ENCODE measurements at places on chromosomes 11 and 22.
A peak's percentile ranks its signal among the peaks of the same experiment; 100 is the strongest.

- DNase-seq = peak; percentile 22
These were observed 10.8 kb downstream of the ALDH3B2 start for GRCh38 chr11:67663532-67664212.

GRCh38 chr11:112734207-112734606 is 227.0 kb upstream of the NCAM1 start:
- no peak for DNase-seq

DNA sequence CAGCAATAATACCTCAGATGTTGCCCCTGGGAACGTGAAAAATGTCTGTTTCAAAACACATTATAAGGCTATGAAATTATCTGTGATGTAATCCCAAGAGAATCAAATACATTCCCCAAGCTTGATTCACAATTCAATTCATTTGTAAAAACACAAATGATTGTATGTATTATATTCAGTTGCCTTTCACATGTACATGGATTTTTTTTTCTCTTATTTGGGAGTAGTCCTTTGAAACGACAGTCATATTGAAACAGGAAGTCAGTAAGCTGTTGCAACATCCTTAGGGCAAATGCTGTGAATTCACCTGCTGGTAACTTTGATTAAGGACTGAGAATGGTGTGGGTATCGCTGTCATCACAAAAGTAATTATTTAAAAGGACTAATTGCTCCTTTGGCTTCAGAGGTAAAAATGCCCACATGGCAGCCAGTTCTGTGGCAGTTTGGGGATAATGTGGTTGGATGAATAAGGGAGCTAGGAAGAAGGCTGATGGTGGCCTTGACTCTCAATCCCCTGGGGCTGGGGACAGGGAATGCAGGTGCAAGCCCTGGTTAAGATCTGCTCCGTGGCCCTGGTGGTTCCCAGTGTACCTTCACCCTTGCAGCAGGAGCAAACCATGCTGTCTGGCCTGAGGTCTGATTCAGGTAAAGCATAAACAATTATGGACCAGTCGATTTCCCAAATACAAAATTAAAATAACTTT is 13.2 kb downstream of the EHF start:
- peak; percentile 28 for DNase-seq

DNA sequence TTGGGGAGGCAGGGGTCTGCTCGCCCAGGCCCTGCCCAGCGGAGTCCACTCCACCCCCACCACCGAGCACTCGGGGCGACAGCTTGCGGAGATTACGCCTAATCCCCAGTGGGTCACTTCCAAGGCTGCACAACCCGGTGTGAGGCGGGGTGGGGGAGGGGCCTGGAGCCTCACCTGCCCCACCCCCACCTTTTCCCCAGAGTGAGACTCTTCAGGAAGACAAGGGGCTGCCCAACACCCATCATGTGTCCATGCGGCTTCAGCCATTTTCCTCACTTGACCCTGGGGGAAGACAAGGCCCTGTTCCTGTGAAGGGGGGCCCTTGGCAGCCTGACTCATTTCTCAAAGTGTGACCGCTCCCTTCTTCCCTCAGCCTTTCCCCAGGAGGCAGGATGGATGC is 12.5 kb downstream of the SYNGR1 start:
- DNase-seq = no peak

GRCh38 chr11:7858006-7858405 is 61.3 kb upstream of the OR5P2 start:
- no peak for DNase-seq

- no peak for DNase-seq
These were observed 3.4 kb downstream of the FAM83F start for GRCh38 chr22:39997939-39998726.
